EH (cell line): ENCODE measurements at places on chromosomes 2 and 18.

DNA sequence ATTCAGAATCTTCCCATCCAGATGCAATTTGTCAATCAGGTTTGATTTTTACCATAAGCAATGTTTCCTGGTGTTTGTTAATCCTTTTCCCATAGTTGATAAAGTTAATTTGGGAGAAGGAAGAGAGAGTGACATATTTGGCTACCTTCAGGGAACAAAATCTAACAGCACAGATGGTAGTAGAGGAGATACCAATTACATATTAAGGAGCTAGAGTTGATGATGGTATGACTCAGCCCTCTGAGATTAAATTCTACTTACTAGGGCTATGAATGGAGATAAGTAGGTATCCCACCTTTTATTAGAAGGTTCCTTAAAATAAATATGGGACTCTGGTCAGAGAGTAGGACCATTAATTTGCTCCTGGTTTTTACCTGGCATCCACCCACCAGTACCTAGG, 139.7 kb downstream of the EHBP1 start:
- DNase-seq = no peak

DNA sequence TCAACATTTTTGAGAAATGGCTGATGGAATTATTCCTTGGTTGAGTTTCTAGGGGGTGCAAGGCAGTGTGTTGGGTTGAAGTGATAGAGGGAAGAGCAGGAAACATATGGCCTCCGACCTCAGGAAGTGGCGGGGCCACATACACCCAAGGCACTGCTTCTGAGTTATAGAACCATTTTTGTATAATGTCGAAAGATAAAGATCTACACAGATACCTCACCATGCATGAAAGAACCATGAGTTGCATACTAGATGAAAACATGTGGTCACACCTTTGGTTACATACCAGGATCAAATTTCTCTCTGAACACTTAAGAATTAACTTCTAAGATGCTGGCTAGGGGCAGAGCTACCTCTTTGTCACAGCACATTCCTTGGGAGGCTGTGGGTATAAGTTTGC, 23.2 kb downstream of the LAMA3 start:
- DNase-seq = no peak

DNA sequence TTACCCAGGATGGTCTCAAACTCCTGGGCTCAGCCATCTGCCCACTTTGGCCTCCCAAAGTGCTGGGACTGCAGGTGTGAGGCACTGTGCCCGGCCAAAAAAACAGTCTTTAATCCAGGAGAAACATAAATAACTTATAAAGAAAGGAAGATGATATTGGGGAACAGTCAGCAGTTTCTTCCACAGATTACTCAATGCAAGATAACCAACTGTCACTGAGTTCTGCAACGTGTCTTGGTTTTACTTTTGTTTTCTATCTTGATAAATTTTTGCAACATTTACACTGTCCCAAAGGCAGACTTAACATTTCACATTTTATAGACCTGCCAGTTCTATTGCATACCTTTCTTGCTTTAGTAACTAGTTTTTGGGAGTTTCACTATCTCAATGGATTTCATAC, 71.1 kb downstream of the ANKRD44 start:
- no peak for DNase-seq

DNA sequence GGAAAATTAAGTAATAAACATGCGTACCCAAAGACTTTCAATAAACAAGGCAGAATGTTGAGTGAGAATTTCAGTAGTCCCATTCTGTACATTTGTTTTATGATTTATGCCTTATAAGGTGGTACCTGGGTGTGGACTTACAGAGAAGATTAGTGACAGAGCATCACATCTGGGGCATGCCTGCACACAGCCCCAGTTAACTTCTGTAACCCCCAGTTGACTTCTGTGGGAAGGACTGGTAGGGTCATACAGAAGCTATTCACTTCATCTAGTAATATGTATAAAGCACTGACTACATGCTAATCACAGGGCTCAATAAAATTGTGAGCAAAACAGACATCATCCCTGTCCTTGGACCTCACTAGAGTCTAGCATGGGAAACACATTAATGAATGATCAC, 16.1 kb downstream of the MREG start:
- no peak for DNase-seq

DNA sequence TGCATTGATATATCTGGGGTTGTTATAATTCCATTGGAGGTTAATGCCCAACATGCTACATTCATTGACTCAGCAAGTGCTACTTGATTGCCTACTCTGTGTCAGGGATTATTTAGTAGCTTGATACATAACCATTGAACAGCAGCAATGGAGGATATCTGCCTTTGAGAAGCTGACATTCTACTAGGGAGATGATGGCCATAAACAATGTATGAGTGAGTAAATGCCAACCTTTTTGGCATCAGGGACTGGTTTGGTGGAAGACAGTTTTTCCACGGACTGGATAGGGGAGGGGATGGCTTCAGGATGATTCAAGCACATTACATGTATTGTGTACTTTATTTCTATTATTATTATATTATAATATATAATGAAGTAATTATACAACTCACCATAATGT, 31.9 kb upstream of the TOGARAM2 start:
- DNase-seq = no peak

DNA sequence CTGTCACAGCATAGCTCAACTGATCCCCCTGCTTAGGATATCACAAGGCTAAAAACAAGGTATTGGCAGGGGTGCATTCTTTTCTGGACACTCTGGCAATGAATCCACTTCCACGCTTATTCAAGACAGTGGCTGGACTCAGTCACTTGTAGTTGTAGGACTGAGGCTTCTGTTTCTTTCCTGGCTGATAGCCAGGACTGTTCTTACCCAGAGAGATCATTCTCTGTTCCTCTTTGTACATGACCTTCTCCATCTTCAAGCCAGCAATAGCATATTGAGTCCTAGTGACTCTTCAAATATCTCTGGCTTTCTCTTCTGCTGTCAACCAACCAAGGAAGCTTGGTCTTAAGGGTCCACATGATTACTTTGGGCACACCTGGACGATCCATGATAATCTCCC, 241.3 kb downstream of the RBM43 start:
- DNase-seq = no peak

DNA sequence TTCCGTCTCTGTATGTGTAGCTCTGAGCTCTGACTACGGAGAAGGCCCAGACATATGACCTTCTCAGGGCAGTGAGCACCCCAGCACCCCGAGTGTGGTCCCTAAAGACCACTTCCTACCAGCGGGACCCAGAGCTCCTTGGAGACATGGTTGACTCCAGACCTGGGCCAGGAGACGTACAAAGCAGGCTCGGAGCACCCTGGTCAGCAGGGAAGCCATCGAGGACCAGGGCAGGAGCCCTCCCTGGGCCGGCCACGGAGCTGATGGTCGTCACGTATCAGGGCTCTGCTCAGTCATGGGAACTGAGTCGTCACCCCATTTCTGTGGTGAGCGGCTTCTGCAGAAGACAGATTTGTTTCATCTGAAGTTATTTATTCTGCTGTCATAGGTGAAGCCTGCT, 12.8 kb upstream of the NEU4 start:
- no peak for DNase-seq

DNA sequence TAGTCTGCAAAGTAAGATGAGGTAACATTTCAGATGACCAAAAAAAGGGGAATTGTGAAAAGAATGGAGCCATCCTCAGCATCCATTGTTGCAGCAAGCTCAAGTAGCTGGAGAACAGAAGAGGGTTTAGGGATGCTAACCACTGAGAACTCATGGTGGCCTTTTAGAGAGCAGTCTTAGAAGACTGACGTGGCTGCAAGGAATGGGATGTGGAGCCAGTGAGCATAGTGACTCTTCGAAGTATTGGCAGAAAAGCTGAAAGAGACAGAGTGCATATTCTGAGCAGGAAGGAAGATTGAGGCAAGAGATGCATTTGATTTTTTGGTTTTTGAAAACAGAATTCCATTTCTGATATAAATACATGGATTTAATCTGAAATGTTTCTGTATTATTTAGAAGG, 151.2 kb downstream of the UBE2E3 start:
- peak; percentile 7 for DNase-seq

DNA sequence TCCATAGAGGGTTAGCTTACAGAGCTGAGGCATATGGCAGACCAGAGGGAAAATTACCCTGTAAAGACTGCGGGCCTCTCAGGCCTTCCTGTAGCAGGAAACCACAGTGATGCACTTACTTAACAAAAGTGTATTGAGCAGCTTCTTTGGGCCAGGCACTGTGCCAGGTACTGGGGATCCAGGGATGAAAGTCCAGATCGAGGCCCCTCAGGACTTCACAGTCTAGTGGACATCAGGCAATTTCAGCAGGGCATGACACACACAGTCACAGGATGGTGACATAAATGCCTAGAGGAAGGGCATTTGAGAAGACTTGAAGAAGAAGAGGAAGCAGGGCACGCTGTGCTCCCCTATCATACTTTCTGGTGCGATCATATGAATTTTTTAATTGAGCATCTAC, 71.7 kb downstream of the MARCO start:
- DNase-seq = no peak

GRCh38 chr2:167353605-167354280, 465.5 kb downstream of the XIRP2 start:
- no peak for DNase-seq

- no peak for DNase-seq
Measured at GRCh38 chr18:23493654-23494053, 9.7 kb upstream of the RMC1 start.

GRCh38 chr2:159879051-159879604, 81.1 kb upstream of the CD302 start:
- peak; percentile 50 for DNase-seq

GRCh38 chr2:39919511-39920306, 140.7 kb upstream of the THUMPD2 start:
- no peak for DNase-seq

GRCh38 chr2:181977661-181978350, 7.8 kb upstream of the PPP1R1C start:
- DNase-seq = peak; percentile 82

GRCh38 chr18:5600378-5601071, 56.7 kb upstream of the EPB41L3 start:
- DNase-seq = peak; percentile 2

GRCh38 chr18:10715791-10716190, 190.0 kb downstream of the NAPG start:
- peak; percentile 7 for DNase-seq
